ENCODE measurements at places on chromosomes 6 and 20.

DNA sequence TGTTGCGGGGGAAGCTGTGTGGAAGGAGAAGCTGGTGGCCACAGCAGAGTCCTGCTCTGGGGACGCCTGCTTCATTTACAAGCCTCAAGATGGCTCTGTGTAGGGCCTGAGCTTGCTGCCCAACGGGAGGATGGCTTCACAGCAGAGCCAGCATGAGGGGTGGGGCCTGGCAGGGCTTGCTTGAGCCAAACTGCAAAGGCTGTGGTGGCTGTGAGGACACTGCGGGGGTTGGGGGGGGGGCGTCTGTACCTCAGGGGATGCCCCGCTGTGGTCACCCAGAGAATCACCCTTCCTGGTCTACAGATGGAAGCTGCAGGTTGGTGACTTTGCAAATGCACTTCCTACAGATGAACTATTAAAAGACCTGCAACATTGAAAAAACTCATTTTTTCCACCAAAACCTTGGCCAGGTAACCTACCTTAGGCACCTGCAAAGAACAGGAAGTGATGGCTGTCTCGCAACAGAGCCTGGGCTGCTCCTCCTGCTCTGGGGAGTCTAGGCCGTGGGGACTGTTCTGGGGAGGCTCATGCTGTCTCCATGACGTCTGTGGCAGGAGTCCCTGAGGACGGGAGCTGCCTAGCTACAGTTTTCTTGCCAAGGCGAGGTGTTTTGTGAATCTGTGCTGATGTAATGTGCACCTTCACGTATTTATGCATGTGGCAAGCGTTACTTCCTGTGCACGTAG lies 7.3 kb downstream of the NPBWR2 start:
- no peak for DNase-seq

DNA sequence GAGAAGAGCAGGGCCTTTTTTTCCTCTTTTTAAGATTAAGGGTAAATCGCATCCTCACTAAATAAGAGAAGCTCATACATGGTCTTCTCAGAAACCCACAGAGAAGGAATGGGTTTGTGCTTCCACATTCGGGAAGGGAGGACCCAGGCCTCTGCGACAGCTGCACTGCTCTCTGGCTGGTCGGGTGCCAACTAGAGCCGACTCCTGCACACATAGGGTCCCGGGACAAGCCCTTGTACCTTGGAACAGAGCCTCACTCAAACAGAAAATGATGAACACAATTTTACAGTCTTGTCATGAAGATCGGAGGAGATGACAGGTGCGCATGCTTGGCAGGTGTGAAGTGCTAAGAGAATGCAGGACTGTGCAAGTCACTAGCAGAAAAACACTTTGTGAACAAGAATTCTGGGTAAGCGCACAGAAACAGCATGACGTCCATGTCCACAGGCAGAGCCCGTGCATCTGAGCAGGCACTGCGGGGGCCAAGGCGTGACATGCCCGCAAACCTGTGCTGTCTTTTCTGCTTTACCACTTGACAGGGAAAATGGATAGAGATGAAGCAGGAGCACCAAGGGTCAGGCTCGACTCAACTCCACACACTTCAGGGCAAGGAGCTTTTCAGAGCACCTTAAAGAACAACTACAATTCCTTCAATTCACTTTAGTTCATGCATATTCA lies 101.0 kb upstream of the MPC1 start:
- no peak for DNase-seq

- DNase-seq = no peak
Measured at GRCh38 chr20:5680192-5680591, 70.0 kb upstream of the SHLD1 start.

- DNase-seq = no peak
Measured at GRCh38 chr6:140871911-140872310, 1260.8 kb upstream of the GJE1 start.

- no peak for DNase-seq
Measured at GRCh38 chr6:140427842-140428241, 1053.4 kb upstream of the CITED2 start.

- no peak for DNase-seq
Measured at GRCh38 chr6:44401138-44401537, 13.6 kb downstream of the CDC5L start.

DNA sequence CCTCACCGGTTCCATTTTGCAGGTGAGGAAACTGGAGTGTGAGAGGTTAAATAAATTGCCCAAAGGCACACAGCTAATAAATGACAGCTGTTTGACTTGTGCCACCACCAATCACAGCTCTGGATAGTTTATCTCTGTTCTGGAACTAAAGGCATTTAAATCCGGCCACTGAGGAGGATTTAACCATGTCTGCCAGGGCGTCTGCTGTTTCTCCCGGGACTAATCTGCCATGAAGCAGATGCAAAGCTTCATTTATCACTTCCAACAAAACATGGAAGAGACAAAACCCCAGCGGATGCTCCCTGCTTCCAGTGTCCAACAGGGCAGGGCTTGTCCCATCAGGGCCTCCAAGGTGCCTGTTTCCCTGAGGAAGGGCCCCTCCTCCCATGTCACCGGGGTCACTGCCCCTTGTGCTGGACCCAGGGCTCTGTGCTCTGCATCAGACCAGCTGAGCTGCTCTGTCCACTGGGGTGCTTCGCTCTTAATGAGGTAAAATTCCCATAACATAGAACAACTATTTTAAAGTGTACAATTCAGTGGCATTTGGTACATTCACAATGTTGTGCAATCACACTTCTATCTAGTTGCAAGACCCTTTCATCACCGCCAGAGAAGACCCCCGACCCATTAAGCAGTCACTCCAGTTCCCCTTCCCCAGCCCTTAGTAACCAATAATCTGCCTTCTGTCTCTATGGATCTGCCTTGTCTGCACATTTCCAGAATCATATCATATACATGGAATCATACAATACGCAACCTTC lies 244.3 kb downstream of the PTPRT start:
- DNase-seq = no peak

DNA sequence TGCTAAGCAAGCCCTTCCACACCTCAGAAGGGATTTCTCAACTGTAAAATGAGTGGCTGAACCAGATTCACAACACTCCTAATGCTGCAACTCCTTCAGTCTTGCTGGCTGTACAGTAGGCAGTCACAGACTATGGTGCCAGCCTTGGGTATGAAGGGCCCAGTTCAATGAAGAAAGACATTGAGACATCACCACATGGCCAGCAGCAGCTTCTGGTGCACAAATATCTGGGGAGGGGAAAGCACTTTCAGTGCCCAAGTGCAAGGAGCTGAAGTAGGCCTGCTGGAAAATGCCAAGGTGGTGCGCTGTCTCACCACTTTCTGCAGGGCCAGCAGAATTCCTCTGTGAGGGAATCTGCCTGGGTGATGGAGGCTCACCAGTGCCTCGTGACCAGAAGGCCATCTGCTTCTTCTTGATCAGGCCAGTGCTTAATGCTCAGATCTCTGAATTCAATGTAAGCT lies 1.8 kb downstream of the PLA2G7 start:
- no peak for DNase-seq

DNA sequence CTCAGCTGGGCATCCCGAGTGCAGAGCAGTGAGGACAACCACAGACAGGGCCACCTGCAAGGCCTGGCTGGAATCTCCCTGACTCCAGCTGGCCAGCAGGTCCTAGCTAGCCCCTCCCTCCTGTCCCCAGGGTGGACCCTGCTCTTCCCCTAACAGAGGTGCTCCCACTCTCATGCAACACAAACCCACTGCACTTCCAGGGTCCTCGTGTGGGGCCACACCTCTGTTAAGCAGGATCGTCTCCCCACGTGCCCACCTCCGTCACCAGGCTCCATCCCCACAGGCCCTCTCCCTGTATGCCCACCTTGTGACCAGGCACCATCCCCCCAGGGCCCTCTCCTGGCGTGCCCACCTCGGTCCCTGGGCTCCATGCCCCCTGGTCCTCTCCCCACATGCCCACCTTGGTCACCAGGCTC lies 17.3 kb downstream of the TAF4 start:
- DNase-seq = no peak

- no peak for DNase-seq
Measured at GRCh38 chr20:3692706-3693294, 11.0 kb upstream of the ADAM33 start.

- no peak for DNase-seq
Measured at GRCh38 chr6:22290045-22290444, 6.8 kb downstream of the PRL start.

GRCh38 chr6:151051164-151051563 lies 185.7 kb downstream of the MTHFD1L start:
- no peak for DNase-seq

DNA sequence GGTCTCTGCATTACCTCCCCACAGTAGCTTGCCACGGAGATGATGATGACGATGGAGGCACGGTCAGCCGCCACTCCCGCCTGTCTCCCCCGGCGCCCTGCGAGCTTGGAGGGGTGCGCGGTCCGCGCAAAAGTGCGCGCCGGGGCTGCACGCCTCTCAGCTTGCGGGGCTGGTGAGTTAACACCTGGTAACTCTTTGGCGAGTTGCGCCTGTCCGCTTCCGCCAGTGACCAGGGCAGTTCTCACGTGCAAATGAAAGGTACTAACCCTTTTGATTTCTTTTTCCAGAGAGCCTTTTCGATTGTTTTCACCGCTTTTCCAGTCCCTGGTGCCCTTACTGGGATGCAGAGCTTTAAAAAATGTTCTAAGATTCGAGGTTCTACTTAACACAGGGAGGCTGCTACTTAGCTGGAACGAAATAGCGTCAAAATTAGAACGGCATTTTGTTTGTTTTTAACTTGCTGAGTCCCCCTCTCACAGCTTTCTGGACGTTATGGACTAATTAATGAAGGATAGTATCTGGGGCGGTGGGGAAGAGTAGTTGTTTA lies 6.2 kb downstream of the GRIK2 start:
- DNase-seq = no peak

GRCh38 chr6:137315081-137315480 lies 95.9 kb upstream of the IFNGR1 start:
- no peak for DNase-seq

DNA sequence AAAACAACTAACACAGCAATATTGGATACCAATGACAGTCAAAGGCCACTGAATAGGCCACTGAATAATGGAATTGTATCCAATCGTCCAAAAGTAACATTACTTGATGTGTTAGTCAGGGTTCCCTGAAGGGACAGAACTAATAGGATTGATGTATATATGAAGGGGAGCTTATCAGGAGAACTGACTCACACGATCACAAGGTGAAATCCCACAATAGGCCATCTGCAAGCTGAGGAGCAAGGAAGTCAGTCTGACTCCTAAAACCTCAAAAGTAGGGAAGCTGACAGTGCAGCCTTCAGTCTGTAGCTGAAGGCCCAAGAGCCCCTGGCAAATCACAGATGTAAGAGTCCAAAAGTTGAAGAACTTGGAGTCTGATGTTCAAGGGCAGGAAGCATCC lies 571.4 kb downstream of the PRKN start:
- no peak for DNase-seq

- no peak for DNase-seq
Measured at GRCh38 chr20:45354423-45355208, 6.4 kb upstream of the SDC4 start.

- DNase-seq = no peak
Measured at GRCh38 chr6:158697811-158698210, 48.0 kb downstream of the SYTL3 start.

- DNase-seq = no peak
Measured at GRCh38 chr6:76174722-76175121, 102.3 kb upstream of the IMPG1 start.

GRCh38 chr6:161744211-161745067 lies 470.6 kb upstream of the AGPAT4 start:
- DNase-seq = no peak
